ENCODE measurements at places on chromosomes 1 and 21.

DNA sequence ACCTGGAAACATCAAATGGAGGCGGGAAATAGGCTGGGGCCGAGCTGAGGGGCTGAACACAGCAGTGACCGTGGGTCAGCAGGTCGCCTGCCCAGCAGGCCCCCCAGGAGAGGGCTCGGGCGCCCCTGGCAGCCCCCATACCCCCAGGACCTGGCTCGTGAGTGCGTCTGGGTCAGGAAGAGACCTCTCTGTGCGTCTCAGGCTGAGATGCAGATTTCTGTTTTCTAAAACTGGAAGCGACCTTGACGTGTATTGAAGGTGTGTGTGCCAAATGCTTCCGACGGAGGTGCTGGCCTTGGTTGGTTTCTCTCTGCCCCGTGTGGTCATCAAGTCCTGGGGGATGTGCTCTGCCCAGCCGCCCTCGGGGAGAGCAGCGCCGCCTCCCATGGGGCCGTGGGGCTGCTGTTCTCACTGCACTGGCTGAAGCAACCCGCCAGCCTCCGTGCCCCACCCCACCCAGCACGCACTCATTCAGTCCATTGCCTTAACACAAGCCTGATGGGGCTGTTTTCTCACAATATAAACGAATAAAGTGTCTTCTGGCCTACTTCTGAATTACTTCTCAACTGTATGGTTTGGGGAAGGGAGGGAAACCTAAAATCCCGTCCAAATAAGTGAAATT, 7.4 kb downstream of the PEX10 start:
- no peak for DNase-seq

GRCh38 chr1:114002492-114003239, 23.4 kb downstream of the OLFML3 start:
- no peak for DNase-seq

GRCh38 chr1:219177940-219178339, 4.3 kb downstream of the LYPLAL1 start:
- DNase-seq, result no peak

- DNase-seq, result no peak
Measured at GRCh38 chr1:197691816-197692215, 83.5 kb downstream of the DENND1B start.

- no peak for DNase-seq
Measured at GRCh38 chr1:168654198-168654915, 74.6 kb downstream of the DPT start.

GRCh38 chr1:221782970-221783369, 41.1 kb upstream of the DUSP10 start:
- no peak for DNase-seq

DNA sequence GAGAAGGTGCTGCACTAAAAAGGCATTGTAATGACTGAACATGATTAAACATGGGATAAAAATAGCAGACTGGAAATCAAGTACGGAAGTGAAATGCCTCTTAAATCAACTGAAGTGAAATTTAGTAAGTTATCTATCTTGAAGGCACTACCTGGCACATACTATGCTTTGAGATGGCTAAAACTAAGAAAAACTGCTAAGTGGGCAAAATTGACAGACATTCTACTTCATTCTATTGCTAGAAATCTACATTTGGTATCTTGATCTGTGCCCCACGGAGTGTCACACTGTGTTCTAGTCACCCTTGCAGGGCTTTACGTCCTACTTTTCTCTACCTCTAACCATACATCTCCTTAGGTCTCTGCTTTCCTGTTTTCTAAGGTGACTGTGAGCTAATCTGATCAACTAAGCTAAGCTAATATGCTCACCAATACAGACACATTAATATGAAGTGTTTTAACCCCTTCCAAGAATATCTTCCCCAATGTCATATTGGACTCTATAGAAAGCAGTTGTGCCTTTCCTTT, 4.1 kb downstream of the PDC start:
- no peak for DNase-seq

DNA sequence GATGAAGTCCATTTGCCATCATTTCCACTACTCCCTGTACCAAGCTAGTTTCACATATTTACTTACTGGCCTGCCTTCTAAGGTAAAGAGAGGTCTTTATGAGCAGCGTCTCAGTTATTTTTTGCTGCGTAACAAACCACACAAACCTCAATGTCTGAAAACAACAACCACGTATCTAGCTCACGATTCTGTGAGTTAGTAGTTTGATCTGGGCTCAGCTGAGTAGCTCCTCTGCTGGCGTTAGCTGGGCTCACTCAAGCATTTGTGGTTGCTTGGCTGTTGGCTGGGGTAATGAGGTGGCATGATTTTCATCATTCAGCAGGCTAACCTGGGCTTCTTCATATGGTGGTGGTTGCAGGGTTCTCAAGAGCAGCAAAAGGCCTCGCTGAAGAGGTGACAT, 225.4 kb downstream of the FOXD2 start:
- DNase-seq, result no peak

GRCh38 chr1:212561501-212561931, 47.0 kb upstream of the ATF3 start:
- no peak for DNase-seq

DNA sequence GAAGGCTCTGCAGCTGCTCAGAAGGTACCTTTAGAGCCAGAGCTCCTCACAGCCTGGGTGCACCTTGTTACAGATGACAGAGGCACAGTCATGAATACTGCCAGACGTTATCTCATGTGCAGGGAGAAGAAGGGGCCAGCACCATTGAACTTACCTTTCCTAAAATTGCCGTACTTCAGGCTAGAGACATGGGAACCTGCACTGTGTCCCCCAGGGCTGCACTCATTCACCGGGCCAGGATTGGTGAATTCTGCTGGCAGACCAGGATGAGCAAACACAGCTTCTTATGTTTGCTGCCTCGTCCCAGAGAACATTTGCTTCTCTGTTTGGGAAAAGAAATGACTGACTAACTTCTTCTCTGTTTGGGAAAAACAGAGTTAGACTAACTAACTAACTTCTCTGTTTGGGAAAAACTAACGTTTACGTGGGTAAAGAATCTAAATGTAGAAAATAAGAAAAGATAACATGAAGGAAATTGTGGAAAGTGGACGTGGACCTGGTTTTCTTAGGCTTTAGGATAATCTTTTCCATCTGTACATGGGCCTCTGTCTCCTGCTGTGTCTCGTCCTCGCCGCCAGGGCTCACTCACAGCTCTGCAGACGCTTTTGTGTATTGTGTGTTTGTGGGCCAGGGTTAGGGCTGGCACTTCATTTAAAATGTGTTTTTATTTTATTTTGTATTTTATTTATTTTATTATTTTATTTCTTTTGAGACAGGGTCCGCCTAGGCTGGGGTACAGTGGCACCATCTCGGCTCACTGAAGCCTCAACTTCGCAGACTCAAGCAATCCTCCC, 9.9 kb downstream of the OBSCN start:
- no peak for DNase-seq

GRCh38 chr1:159880430-159880829, 18.0 kb upstream of the VSIG8 start:
- no peak for DNase-seq

GRCh38 chr1:33047839-33048305, 11.2 kb upstream of the AK2 start:
- DNase-seq, result no peak

DNA sequence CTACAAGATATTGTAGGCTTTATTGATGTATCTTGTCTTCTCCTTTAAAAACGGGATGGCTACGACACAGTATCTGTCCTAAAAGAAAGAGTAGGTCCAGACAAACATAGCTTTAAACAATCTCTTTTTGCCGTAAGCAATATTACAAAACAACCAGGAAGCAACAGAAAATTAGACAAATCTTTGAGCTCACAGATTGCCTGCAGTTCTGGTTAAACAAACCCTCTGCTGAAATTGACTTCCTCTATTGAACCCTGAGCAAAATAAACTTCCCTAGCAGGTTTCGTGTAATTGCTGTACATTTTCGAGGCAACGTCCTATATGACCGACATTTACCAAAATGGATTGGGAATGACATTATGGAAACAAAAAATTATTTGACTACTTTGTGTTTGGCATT, 50.6 kb downstream of the CHML start:
- DNase-seq, result no peak

GRCh38 chr1:107142140-107142542, 1.3 kb downstream of the NTNG1 start:
- no peak for DNase-seq

- DNase-seq, result no peak
Measured at GRCh38 chr21:42298237-42298636, 17.0 kb downstream of the TFF3 start.

GRCh38 chr1:240823357-240823756, 211.4 kb upstream of the GREM2 start:
- no peak for DNase-seq

DNA sequence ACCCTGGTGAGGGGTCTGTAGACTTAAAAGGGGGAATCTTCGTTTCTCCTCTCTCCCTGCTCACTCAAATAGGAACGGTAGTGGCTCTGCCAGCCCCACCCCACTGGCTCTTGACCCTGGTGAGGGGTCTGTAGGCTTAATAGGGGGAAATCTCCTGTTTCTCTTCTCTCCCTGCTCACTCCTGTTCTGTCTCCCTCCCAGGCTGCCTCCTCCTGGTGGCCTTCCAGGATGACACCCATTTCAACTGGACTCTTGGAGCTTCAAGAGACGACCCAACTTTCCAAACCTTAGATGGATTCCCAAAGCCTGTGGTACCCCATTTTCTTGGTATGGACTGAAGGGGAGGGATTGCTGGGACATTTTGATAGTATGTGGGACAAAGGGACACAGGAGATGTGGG, 1.4 kb upstream of the EPHB2 start:
- no peak for DNase-seq

GRCh38 chr1:209989525-209989924, 51.5 kb downstream of the SYT14 start:
- DNase-seq, result no peak

DNA sequence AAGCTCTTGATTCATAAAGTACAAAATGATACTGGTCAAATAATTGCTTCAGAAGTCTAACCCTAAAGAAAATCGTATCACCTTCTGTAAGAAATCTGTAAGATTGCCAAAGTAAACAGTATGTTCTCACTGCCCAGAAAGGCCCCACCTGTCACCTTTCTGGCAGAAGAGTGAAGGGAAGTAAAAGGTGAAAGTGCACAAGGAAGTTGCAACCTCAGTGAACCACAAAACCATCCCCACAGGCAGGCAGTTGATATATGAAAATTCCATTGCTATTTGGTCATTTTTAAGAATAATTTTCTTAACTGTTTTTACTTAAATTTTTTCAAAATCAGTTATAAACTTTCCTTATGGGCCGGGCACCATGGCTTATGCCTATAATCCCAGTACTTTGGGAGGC, 48.5 kb upstream of the FBXO28 start:
- no peak for DNase-seq

GRCh38 chr1:158154501-158154900, 26.2 kb upstream of the CD1D start:
- no peak for DNase-seq

GRCh38 chr1:211944733-211945500, 90.4 kb downstream of the INTS7 start:
- DNase-seq, result no peak

DNA sequence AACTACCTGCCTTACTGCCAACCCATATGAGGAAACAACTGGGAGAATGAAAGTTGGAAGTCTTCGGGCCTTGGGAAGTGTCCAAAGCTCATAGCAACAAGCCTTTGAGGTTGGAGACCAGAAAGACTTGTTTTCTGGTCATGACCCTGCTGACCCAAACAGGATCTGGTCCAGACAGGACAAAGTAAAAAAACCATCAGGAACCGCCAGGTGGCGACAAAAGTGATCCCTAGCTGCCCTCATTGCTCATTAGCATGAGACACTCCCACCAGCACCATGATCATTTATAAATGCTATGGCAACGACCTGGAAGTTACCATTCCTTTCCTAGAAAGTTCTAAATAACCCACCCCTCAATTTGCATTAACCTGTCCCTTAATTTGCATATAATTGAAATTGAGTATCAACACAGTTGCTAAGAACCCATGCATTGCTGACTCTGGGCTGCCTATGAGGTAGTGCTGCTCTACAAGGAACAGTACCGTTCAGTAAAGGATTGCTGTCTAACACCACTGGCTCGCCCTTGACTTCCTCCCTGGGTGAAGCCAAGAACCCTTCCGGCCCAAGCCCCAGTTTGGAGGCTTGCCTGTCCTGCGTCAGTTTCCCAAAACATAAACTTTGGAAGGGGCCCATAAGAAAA, 89.0 kb downstream of the URB2 start:
- DNase-seq, result no peak

- DNase-seq, result no peak
Measured at GRCh38 chr1:203769505-203770343, 4.7 kb downstream of the LAX1 start.

DNA sequence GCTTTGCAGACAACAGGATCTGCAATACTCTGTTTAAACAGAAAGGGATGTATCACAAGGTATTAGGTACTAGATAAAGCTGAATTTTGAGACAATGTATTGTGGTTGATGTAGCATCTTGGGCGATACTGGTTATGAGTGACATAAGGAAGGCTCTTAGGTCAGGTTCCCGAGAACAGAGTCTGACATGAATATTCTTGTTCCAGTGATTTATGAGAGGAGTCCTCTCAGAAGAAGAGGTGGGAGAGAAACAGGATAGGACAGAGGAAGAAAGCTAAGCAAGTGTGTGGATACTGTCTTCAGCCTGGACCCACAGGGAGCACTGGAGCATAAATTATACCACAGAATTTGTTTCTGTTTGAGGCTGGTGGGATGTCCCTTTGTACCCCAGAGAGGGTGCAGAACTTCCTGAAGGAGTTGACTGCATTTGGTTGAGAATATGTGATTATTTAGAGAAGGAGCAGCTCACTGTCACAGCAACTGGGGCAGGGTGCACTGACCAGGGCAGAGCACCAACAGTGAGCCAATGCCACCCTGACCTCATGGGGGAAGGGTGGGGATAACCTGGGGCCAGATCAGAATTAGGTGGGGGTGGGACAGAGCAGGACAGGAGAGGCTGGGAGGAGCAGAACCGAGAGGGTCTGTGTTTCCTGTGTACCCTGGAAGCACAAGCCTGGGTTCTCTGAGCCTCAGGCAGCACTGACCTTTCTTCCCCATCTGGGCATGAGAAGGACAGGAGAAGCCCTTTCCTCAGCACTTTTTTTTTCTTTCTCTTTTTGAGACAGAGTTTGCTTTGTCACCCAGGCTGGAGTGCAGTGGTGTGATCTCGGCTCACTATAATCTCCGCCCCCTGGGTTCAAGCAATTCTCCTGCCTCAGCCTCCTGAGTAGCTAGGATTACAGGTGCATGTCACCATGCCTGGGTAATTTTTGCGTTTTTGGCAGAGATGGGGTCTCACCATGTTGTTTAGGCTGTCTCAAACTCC, 36.3 kb upstream of the SLC6A9 start:
- DNase-seq, result no peak

DNA sequence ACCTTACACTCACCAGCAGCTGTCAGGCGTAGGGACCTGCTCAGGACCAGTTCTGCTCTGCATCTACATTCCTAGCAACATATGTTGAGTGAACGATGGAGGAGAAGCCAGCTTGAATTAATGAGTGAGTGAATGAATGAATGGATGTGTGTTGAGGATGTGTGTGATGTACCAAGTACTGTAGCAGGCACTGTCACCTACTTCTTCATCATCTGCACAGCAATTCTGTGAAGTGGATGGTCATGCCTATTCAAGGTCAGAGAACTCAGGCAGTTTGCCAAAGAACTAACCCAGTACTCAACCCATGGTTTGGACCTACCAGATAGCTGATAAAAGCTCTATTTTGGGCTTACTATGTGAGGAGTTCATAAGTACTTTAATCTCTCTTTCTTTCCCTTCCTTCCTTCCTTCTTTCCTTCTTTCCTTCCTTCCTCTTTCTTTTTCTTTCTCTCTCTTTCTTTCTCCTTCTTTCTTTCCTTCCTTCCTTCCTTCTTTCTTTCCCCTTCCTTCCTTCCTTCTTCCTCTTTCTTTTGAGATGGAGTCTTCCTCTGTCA, 56.9 kb downstream of the ATP1A1 start:
- no peak for DNase-seq

GRCh38 chr1:229015806-229016205, 255.1 kb upstream of the RAB4A start:
- no peak for DNase-seq

Data from esophagus squamous epithelium (tissue), 5 donors.